Right renal pelvis (tissue), 4 donors: ENCODE measurements at places on chromosomes 7 and 10. TPM values are rescaled to one million over a fixed set of nuclear protein-coding genes. Genes with fewer than 3 reads are reported as not detected.

GRCh38 chr10:117071286-117072050, 66.5 kb upstream of the SHTN1 start:
- no peak for DNase-seq

FXYD4 gene
- polyA plus RNA-seq = not detected

- DNase-seq = no peak
Observed at GRCh38 chr7:80876894-80877414, 41.9 kb downstream of the SEMA3C start.

- no peak for DNase-seq
Observed at GRCh38 chr7:4919969-4920766, 36.7 kb upstream of the RADIL start.

DNA sequence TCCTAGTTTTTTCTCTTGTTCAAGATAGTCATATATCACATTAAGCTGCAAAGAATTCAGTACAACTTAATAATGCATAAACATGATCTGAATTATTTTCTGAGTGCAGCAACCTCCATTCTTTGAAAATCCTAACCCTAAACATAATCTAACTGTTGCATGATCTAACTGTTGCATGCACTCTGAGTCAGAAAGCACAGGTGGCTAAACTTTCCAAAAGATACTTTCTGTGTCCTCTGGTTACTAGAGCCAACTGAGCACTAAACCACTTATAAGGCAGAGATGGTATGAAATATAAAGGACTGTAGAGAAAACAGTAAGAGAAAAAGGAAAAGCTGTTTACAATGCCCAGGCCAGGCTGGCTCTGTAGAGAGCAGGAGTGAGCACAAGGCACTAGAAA, 23.0 kb upstream of the FAM133B start:
- DNase-seq = no peak

CCDC146 gene
- 21.2 TPM for polyA plus RNA-seq

MEOX2 gene
- 2.1 TPM for polyA plus RNA-seq

- no peak for DNase-seq
Observed at GRCh38 chr10:132783165-132783939, 2.6 kb downstream of the NKX6-2 start.

GRCh38 chr7:75033064-75033463, 40.5 kb downstream of the RCC1L start:
- no peak for DNase-seq

ASZ1 gene
- not detected for polyA plus RNA-seq

FANK1 gene
- 8.1 TPM for polyA plus RNA-seq

STK31 gene
- 1.2 TPM for polyA plus RNA-seq

GRCh38 chr7:1709281-1709680, 39.2 kb downstream of the ELFN1 start:
- DNase-seq = no peak

GRCh38 chr10:6124666-6125065, 35.8 kb downstream of the RBM17 start:
- DNase-seq = no peak

DNA sequence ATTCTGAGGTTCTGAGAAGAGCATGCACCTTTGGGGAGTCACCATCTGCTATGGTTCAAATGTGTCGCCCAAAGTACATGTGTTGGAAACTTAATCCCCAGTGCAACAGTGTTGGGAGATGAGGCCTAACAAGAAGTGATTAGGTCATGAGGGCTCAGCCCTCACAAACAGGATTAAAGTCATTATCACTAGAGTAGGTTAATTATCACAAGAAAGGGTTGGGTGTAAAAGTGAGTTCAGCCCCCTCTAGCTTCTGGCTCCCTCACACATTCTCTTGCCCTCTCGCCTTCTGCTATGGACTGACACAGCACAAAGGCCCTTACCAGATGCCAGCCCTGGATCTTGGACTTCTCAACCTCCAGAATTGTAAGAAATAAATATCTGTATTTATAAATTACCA, 100.3 kb upstream of the C10orf90 start:
- DNase-seq = no peak

- DNase-seq = no peak
Observed at GRCh38 chr10:116097239-116097784, 175.7 kb downstream of the GFRA1 start.

DNA sequence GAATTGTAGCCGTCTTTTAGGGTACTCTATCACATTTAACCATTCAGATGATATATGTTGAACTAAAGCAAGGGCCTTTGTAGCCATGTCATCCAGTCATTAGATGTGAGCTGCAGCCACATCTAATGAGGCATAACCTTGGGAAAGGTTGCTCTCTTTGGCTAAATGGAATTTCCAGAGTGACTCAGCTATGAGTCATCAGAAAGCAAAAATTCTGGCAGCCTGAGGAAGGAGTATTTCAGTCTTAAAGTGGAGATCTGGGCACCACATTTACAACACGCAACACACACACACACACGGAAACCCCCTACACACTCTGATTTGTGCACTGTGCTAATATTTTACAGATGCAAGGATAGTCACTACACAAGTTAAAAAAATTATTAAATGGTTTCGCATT, 176.9 kb upstream of the ZWINT start:
- DNase-seq = no peak

DNA sequence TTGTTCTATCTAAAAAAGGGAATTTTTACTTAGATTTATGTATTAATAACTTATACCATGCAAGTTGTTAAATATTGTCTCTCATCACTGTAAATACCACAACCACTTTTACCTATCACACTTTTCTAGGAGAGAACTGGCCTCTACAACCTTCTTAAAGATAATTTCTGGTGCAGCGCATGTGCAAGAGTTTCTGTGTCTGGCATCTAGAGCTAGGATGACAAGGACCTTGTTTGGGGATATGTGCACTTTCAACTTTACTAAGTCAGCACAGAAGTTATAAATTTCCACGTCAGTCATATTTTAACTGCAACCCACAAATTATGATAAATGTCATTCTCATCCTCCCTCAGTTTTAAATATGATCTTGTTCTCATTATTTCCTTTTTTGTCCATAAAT, 156.9 kb upstream of the ADCY1 start:
- no peak for DNase-seq

MYO3A gene
- polyA plus RNA-seq = 6.6 TPM

DNA sequence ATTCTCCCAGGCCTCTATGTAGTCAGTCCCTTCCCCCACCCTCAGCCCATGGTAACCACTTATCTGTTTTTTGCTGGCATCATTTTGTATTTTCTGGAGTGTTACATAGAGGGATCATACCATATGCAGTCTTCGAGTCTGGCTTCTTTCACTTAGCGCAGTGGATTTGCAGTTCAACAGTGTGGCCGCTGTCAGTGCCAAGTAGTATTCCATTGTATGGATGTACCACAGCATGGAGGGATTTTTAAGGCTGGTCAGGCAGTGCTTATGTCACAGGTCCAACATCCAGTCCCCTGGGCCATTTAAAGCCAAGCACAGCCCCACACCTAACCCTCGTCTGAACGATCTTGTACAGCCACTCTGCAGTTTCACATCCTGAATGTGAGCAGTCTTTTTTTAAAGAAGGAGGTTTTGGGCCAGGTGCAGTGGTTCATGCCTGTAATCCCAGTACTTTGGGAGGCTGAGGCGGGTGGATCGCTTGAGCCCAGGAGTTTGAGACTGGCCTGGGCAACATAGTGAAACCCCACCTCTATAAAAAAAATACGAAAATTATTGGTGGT, 121.8 kb downstream of the CUX1 start:
- no peak for DNase-seq

LRRC61 gene
- polyA plus RNA-seq = 34.3 TPM

DNA sequence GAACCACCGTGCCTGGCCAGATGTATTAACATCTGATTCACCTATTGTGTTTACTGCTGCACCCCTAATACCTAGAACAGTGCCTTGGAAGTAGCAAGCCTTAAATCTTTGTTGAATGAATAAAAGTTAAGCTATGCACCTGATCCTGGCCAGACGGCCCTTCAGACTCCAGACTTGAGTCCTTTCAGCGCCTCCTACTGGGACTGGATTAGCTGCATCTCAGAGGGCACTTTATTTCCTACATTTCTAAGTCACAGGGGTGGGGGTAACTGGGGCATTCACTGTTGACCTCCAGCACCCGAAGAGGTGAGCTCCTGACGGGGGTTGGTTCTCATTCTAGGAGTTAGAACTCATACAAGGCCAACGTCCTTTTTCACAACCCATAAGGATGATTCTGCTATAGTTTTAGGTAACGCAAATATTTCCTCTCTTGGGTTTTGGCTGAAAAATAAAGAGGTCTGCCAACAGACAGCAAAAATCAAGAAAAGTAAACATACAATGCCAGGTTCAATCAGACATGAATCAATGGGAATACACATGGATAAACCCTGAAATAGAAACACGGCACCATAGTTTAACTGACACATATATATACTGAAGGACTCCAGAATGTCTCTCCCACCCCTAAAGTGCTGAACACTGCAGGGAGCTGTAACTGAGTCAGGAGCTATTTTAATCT, 48.0 kb upstream of the DLG5 start:
- no peak for DNase-seq

DNA sequence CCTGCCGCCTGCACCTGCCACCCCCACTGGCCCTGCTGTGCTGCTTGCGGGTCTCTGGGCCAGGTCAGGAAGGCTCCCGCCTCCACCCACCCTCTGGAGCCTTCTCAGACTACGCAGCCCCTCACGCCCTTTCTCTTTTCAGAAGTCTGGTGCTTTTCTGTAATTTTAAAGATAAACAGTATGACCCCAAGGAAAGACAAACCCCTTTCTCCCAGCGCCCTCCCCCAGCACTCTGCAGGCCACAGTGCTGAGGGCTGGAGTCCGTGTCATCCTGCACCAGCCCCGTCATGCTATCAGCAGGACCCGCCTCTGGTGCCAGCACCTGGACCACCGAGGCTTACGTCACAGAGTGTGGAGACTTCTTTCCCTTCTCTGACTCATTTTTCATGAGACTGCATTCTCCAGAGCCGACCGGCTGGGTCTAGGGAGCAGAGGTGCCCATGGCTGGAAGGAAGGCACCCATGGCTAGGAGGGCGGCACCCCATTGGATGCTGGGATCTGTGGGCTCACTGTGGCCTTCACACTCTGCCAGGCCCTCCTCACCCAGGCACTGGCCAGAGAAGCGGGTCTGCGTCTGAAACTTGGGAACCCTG, 53.4 kb downstream of the CFAP46 start:
- no peak for DNase-seq

LBX1 gene
- not detected for polyA plus RNA-seq

GRCh38 chr10:54667136-54667535, 133.9 kb downstream of the PCDH15 start:
- DNase-seq = no peak

DNA sequence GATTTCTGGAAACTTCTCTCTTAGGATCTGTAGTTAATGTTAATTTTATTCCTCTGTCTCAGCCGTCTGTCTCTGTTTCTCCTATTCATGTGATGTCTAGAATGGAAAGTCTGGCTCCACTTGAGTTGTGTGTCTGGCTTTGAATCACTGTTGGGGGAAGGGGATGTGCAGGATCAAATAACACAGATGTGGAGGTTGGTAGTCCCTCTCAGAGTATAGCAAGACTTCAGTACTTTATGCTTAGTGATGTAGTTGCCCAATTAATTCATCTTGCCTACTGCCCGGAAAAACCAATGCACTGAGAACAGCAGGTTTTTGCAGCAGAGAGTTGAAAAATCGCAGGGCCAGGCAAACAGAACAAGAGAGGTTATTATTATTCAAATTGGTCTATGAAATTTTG, 79.2 kb downstream of the PHTF2 start:
- DNase-seq = no peak

ADARB2 gene
- polyA plus RNA-seq = 1.5 TPM

DNA sequence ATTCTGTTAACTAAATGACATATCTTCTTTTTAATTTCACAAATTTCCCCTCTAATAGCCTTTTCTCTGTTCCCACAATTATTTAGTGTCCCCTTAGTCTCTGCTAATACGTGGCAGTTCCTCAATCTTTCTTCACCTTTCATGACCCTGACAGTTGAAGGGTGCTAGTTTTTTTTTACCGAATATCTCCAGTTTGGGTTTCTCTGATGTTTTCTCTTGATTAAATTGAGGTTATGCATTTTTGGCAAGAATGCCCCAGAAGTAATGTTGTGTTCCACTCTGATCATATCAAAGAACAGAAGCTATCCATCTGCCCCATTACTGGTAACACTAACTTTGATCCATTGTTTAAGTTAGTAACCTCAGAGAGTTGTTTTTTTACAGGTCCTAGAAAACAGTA, 133.6 kb upstream of the ASAH2 start:
- DNase-seq = no peak

DENND11 gene
- 26.9 TPM for polyA plus RNA-seq

DNA sequence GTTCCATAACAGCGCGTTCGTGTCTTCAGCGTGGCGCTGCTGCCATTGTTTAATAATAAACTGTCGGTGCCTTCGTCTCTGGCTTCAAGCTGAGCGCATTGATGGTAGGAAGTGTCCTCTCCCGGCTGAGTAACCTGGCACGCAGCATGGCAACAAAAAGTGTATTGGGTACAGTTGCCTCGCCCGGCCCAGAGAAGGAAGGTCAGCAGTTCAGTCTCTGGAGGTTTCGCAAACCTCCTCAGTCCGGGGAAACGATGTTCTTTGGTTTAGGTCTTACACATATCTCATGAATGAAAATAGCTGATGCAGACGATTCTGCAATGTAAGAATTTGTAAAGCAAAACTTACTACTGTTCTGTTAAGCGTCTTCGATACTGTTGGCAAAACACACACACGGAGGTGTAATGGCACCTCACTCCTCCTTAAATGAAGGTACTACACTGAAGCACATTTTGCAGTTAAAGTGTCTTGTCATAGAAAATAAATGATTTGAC, 739 bp upstream of the CCDC186 start:
- DNase-seq = no peak

DNA sequence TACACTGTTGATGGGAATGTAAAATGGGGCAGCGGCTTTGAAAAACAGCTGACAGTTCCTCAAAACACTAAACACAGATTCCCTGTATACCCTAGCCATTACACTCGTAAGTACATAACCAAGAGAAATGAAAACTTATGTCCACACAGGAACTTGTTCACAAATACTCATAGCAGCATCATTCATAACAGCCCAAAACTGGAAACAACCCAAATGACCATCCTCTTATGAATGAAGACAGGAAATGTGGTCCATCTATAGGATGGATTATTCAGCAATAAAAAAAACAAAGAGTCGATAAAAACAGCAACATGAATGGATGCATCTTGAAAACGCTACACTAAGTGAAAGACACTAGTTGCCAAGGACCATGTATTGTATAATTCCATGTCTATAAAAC, 23.7 kb downstream of the NMT2 start:
- no peak for DNase-seq

- no peak for DNase-seq
Observed at GRCh38 chr10:76012716-76013327, 581.4 kb downstream of the LRMDA start.

TRUB1 gene
- 46.7 TPM for polyA plus RNA-seq

- DNase-seq = no peak
Observed at GRCh38 chr7:78350926-78351325, 552.4 kb downstream of the PHTF2 start.

DNA sequence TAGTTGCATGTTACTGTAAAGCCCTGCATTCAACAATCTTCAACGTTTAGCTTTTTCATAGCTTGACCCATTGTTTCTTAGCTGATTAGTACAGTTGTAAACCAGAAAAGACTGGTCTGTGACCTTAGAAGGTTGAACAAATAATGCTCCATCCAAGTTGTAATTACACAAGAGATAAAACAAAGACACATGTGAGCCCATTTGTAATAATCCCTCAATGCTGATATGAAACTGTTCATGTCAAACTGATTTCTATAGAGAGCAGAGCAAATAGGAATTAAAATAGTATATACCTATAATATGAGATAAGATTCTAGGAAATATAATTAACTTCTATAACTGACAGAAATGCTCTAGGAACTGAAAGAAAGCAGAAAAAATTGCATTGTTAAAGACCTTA, 94.7 kb upstream of the SLC25A13 start:
- no peak for DNase-seq

SND1 gene
- 159 TPM for polyA plus RNA-seq
